ENCODE measurements at places on chromosomes 11 and 22. TPM values are rescaled to one million over a fixed set of nuclear protein-coding genes. Genes with fewer than 3 reads are reported as not detected.
A peak's percentile ranks its signal among the peaks of the same experiment; 100 is the strongest.

DNA sequence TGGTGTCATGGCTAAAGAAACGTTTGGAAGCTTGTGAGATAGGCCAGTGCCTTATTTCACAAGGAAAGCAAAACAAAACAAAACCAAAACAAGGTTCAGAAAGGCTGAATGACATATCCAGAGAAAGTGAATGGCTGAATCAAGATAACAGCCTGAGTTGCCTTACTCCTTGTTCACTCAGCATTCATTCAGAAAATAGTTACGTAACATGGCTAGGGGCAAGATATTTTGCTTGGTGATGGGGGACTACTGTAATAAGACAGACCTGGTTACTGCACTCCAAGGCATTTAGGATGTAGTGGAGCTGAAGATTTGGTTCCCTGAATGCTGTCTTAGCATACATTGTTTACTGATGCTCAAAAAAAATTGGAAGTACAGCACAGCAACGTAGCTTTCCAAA is 47.7 kb downstream of the C11orf91 start:
- no peaks in the 10 kb centered on the region for H3K4me1 ChIP-seq
- H3K27me3 ChIP-seq: no peaks in the 10 kb centered on the region
- H3K27ac ChIP-seq: no peak overlapping the region
- DNase-seq: no peak
- H3K4me3 ChIP-seq: no peak overlapping the region

DNA sequence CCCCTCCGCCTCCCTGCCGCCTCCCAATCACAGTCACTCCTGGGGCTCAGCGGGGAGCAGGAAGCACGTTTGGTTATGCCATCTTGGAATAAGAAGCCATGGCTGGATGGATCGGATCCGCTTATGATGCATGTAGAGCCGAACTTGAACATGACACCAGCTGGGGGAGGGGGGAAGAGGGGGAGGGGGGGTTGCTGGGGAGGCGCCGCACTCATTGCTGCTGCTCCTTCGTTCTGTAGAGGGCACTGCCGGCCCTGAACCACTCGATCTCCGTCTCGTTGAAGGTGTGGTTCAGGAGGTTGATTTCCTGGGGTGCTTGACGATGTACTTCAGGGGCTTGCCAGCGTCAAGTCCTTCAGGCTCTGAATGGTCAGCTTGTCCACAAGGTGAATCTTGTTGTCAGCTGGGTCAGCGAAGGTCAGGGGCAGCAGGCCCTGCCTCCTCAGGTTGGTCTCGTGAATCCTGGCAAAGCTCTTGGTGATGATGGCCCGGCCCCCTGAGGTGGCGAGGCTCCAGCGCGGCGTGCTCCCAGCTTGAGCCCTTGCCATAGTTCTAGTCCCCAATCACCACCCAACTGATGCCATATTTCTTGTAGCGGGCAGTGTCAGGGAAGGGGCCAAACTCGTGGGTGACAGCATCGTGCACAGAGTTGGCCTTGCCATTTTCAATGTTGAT is 476.9 kb upstream of the ISX start:
- no peak overlapping the region for H3K27ac ChIP-seq
- H3K36me3 ChIP-seq: no peaks in the 10 kb centered on the region
- no peaks in the 10 kb centered on the region for H3K27me3 ChIP-seq
- H3K4me3 ChIP-seq: no peak overlapping the region

DNA sequence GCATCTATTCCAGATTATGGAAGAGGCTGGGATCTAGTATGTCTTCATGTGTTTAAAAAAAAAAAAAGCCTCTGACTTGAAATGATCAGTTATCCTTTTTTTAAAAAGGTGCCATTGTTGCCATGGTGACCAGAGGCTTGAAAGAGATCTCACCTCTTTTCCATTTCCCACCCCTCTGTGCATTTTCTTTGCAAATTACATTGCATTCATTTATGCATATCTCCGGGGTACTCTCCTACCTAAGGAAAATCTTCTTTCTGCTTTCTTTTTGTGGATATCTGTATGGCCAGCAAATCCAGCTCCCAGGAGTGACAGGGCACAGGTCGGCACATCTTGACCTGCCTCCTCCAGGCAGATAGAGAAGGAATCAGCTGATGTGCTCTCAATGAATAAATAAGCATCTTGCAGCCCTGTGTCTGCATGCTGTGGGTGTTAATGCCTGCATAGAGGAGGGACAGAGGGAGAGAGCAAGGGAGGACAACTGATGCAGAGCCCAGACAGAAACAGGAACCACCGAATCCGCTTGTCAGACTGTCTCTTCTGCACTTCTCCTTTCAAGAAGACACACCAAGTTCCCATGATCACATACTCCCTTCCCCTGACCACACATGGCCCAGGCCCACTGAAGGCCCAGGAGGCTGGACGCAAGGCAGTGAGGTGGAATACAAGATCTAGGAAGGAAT is 50.9 kb downstream of the CWC15 start:
- H3K4me1 ChIP-seq: peaks cover 18% of the 10 kb centered on the region
- DNase-seq: no peak
- H3K27me3 ChIP-seq: no peaks in the 10 kb centered on the region

GRCh38 chr11:10452211-10452767 is 2.8 kb upstream of the AMPD3 start:
- no peak overlapping the region for H3K4me3 ChIP-seq
- no peak for DNase-seq
- no peaks in the 10 kb centered on the region for H3K36me3 ChIP-seq
- H3K4me1 ChIP-seq: peaks cover 45% of the 10 kb centered on the region

- H3K4me3 ChIP-seq: no peak overlapping the region
- H3K27me3 ChIP-seq: no peaks in the 10 kb centered on the region
- no peak for DNase-seq
- no peaks in the 10 kb centered on the region for H3K4me1 ChIP-seq
- no peak overlapping the region for H3K27ac ChIP-seq
These were observed 17.5 kb downstream of the CASP5 start for GRCh38 chr11:105005451-105005845.

- H3K27me3 ChIP-seq: no peaks in the 10 kb centered on the region
- no peak overlapping the region for H3K27ac ChIP-seq
These were observed 19.5 kb downstream of the PVALB start for GRCh38 chr22:36797374-36797773.

GRCh38 chr22:36439481-36440271 is 41.8 kb downstream of the TXN2 start:
- no peak for DNase-seq
- no peaks in the 10 kb centered on the region for H3K36me3 ChIP-seq
- no peak overlapping the region for H3K4me3 ChIP-seq
- no peaks in the 10 kb centered on the region for H3K27me3 ChIP-seq

- no peak overlapping the region for H3K4me3 ChIP-seq
- H3K36me3 ChIP-seq: peaks cover 4% of the 10 kb centered on the region
- no peak for DNase-seq
These were observed 266.7 kb downstream of the TMEM135 start for GRCh38 chr11:87304412-87304811.

- no peak overlapping the region for H3K27ac ChIP-seq
- H3K36me3 ChIP-seq: no peaks in the 10 kb centered on the region
- no peak overlapping the region for H3K4me3 ChIP-seq
- DNase-seq: no peak
- peaks cover 20% of the 10 kb centered on the region for H3K4me1 ChIP-seq
These were observed 6.0 kb downstream of the SPTBN2 start for GRCh38 chr11:66722745-66723651.

DNA sequence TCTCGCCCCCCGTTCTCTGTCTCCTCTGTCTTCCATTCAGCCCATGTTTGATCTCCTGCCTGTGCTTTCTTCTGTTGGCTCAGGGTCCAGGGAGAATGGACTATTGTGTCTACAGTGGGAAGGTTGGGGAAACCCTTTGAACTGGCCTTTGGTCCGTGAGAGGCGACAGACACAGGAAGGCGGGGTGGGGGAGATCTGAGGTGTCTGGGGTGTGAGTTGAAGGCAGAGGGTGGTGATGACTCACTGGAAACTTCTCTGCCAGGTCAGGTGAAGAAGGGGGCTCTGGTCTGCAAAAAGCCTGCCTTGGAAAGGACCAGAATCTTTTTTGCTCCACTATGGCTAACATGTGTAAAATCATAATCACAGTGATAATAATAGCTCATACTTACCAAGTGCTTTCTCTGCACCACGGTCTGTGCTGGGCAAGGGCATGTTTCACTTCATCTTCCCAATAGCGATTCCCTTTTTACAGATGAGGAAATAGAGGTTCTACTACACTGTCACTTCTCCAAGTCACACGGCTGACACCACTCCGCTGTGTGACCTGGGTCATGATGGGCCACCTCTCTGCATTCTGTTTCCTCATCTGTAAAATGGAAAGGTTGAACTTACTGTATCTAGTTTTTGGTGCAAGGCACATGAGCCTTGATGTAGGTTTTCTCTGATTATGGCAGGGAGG is 99.8 kb upstream of the ALX4 start:
- H3K4me1 ChIP-seq: no peaks in the 10 kb centered on the region
- H3K36me3 ChIP-seq: no peaks in the 10 kb centered on the region
- H3K4me3 ChIP-seq: no peak overlapping the region
- no peak for DNase-seq
- no peaks in the 10 kb centered on the region for H3K27me3 ChIP-seq

GRCh38 chr22:48891688-48892577 is 935.7 kb downstream of the BRD1 start:
- H3K4me1 ChIP-seq: no peaks in the 10 kb centered on the region
- H3K4me3 ChIP-seq: no peak overlapping the region
- no peaks in the 10 kb centered on the region for H3K36me3 ChIP-seq
- no peaks in the 10 kb centered on the region for H3K27me3 ChIP-seq

DNA sequence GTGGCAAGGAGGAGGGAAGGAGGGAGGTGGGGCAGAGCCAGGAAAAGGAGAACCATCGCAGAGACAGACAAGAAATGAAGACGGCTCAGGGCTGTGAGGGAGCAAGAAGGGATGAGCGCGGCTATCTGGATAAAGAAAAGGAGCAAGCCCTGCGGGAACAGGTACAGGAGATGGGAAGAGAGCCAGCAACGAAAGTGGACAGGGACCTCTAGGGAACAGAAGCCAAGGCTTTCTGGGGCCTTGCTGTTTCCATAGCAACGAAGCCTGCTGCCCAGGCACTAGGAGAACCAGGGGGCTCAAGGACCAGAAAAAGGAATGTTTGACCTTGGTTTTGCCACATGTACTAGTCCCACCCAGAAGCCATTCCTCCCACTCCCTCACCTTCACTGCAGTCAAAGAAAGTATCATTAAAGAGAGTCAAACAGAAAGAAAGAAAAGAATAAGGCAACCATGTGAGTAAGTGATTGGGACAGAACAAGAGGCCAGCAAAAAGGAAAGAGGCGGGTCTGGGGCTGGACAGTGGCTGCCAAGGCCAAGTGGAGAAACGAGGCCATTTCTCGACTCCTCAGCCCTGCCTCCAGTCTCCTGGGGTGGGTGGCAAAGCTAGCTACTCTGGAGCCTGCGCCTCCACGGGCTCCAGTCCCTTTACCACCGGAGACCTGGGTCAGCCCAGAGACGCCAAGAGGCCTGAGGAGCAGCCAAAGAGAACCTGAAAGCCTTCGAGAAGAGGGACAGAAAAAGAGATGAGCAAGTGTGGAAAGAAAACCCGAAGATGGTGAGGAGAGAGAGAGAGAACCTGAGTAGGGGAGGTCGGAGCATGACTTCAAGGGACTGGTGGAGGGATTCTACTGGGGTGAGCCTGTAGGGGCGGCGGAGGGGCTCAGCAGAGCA is 35.1 kb downstream of the NRXN2 start:
- no peak overlapping the region for H3K4me3 ChIP-seq
- peaks cover 12% of the 10 kb centered on the region for H3K4me1 ChIP-seq
- no peaks in the 10 kb centered on the region for H3K27me3 ChIP-seq
- no peak for DNase-seq

GRCh38 chr11:126707498-126707897 is 293.1 kb downstream of the KIRREL3 start:
- no peaks in the 10 kb centered on the region for H3K36me3 ChIP-seq
- no peak overlapping the region for H3K4me3 ChIP-seq
- DNase-seq: no peak
- no peaks in the 10 kb centered on the region for H3K27me3 ChIP-seq

GRCh38 chr11:88353835-88354496 is 16.4 kb upstream of the CTSC start:
- peak overlapping the region; percentile 53 for H3K27ac ChIP-seq
- H3K36me3 ChIP-seq: no peaks in the 10 kb centered on the region
- no peak overlapping the region for H3K4me3 ChIP-seq
- DNase-seq: no peak

GRCh38 chr11:33086017-33086416 is 46.6 kb downstream of the TCP11L1 start:
- no peak overlapping the region for H3K4me3 ChIP-seq
- H3K27ac ChIP-seq: no peak overlapping the region
- no peaks in the 10 kb centered on the region for H3K27me3 ChIP-seq
- DNase-seq: no peak

- H3K4me1 ChIP-seq: peaks cover 48% of the 10 kb centered on the region
- H3K27ac ChIP-seq: peak overlapping the region; percentile 84
- no peak for DNase-seq
- no peak overlapping the region for H3K4me3 ChIP-seq
- H3K27me3 ChIP-seq: no peaks in the 10 kb centered on the region
- H3K36me3 ChIP-seq: no peaks in the 10 kb centered on the region
These were observed 38.8 kb upstream of the POU2AF1 start for GRCh38 chr11:111417766-111418435.

- H3K4me1 ChIP-seq: no peaks in the 10 kb centered on the region
- H3K4me3 ChIP-seq: no peak overlapping the region
- no peak for DNase-seq
- no peaks in the 10 kb centered on the region for H3K36me3 ChIP-seq
- H3K27me3 ChIP-seq: no peaks in the 10 kb centered on the region
- no peak overlapping the region for H3K27ac ChIP-seq
These were observed 336.8 kb upstream of the DDI1 start for GRCh38 chr11:103699656-103700055.

DNA sequence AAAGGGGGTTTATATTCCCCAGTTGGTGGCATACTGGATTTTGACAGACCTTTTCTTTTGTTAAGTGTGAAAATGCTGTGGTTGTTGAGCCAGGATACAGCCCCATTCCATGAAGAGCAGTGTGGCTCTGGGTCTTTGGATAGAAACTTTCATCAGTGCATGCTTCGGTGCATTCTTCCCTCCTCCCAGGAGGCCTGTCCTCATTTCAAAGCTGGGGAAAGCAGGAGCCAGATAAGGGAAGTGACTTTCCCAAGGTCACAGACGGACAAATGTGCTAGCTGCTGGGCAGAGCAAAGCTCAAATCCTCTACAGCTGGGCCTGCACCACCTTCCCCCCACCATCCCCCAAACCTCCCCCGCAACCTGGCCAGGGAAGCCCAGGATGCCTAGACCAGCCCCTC is 184.5 kb upstream of the NTM start:
- H3K4me3 ChIP-seq: no peak overlapping the region
- DNase-seq: no peak
- H3K4me1 ChIP-seq: no peaks in the 10 kb centered on the region
- no peaks in the 10 kb centered on the region for H3K27me3 ChIP-seq
- no peaks in the 10 kb centered on the region for H3K36me3 ChIP-seq
- no peak overlapping the region for H3K27ac ChIP-seq

Gene KIF18A
- 5.5 TPM for total RNA-seq

Gene TMEM25
- 4.1 TPM for total RNA-seq

Gene PLEKHB1
- total RNA-seq: 3.9 TPM

Gene MAPK8IP2
- total RNA-seq: 0.26 TPM

Gene NCF4
- 33.2 TPM for total RNA-seq

Gene RAG2
- total RNA-seq: not detected

Gene GNAZ
- 4.5 TPM for total RNA-seq

Gene MCHR1
- not detected for total RNA-seq
